ENCODE measurements at places on chromosomes 11 and 22. TPM values are rescaled to one million over a fixed set of nuclear protein-coding genes. Genes with fewer than 3 reads are reported as not detected.

- H3K27me3 ChIP-seq, result no peaks in the 10 kb centered on the region
- DNase-seq, result no peak
- H3K27ac ChIP-seq, result no peak overlapping the region
- no peak overlapping the region for H3K4me3 ChIP-seq
Measured at GRCh38 chr22:42901790-42902508, 44.9 kb upstream of the ARFGAP3 start.

GRCh38 chr22:29195964-29196666 is 9.6 kb upstream of the EMID1 start:
- no peaks in the 10 kb centered on the region for H3K4me1 ChIP-seq
- no peak for DNase-seq
- H3K27ac ChIP-seq, result no peak overlapping the region
- no peak overlapping the region for H3K4me3 ChIP-seq

DNA sequence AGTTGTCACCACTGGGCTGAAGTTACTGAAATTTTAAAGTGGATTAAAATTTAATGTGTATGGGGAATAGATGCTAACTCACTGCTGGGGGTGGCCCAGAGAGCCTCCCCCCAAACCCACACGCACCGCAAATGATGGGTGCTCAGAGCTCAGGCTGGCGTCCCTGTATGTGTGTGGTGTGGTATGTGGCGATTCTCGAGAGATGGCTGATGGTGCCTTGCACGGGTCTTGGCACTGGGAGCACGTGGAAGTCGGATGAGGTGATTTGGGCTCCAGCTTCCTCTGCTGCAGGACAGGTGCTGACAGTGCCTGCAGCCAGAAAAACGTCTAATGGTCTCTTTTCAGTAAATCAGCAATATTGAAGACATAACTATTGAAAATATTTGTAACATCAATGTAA is 1473.3 kb downstream of the TBC1D22A start:
- H3K36me3 ChIP-seq, result no peaks in the 10 kb centered on the region
- no peak for DNase-seq
- H3K4me1 ChIP-seq, result no peaks in the 10 kb centered on the region
- no peak overlapping the region for H3K27ac ChIP-seq

GRCh38 chr22:25070956-25071355 is 118.4 kb downstream of the KIAA1671 start:
- H3K4me1 ChIP-seq, result no peaks in the 10 kb centered on the region
- H3K4me3 ChIP-seq, result no peak overlapping the region
- H3K27me3 ChIP-seq, result no peaks in the 10 kb centered on the region
- H3K36me3 ChIP-seq, result no peaks in the 10 kb centered on the region
- peak; percentile 39 for DNase-seq

DNA sequence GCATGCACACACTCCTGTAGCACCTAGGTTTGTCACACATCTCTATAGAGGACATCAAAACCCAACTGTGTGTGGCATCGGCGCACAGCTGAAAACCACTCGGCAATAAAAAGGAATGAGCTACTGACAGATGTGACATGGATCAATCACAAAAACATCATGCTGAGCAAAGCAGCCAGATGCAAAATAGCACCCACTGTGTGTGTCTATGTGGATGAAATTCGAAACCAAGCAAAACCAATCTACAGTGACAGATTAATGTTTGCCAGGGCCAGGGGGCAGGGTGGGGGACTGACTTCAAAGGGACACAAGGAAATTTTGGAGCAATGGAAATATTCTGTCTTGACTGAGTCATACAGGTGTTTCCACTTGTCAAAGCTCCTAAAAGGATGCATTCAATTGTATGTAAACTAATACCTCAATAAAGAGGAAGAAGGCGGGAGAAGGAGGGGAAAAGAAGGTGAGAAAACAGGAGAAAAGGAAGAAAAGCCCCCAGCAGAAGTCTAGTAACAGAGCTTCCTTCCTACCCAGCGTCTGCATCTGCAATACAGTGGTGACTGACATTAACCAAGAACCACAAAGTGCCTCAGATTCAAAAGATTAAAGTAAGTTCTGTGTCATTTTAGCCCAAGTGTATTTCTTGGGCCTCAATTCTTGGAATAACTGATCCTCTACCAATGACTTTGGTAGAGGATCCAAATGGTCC is 49.8 kb downstream of the PACSIN2 start:
- H3K36me3 ChIP-seq, result peaks cover 2% of the 10 kb centered on the region
- DNase-seq, result no peak
- H3K4me3 ChIP-seq, result no peak overlapping the region
- no peak overlapping the region for H3K27ac ChIP-seq
- H3K27me3 ChIP-seq, result no peaks in the 10 kb centered on the region

PPP2R1B gene
- 20.8 TPM for total RNA-seq

DNA sequence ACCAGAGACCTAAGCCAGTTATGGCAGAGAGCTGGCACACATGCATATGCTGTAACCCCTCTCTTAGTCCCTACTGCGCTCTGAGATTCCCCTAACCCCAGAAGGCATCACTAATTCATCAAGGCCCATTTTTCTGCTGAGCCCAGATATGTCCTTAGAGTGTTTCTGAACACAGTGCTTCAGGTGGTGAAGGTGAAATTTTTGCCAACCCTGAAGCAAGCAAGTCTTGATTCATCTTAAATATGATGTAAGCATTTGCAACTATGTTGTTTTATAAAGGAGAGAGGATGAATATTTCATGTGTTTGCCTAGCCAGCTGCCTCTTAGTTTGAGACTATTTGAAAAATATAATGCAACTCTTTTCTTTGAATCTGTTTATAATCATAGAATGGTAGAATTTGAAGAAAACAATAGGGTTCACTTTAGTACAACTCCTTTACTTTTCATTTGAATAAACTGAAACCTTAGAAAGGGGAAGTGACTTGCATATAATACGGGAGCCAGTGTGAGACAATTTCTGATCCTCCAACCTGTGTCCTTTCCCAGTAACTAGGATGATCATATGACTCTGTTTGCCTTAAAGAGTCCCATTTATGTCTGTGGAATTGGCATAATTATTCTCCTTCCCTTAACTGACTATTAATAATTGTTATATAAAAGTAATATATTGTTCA is 194.3 kb upstream of the MTNR1B start:
- H3K27ac ChIP-seq, result no peak overlapping the region
- DNase-seq, result peak; percentile 18
- H3K4me1 ChIP-seq, result no peaks in the 10 kb centered on the region
- H3K27me3 ChIP-seq, result no peaks in the 10 kb centered on the region
- H3K4me3 ChIP-seq, result no peak overlapping the region
- H3K36me3 ChIP-seq, result no peaks in the 10 kb centered on the region

GRCh38 chr11:119315131-119316015 is 1.6 kb downstream of the MCAM start:
- peaks cover 2% of the 10 kb centered on the region for H3K36me3 ChIP-seq
- H3K27me3 ChIP-seq, result peaks cover 8% of the 10 kb centered on the region
- no peak overlapping the region for H3K27ac ChIP-seq
- H3K4me1 ChIP-seq, result peaks cover 12% of the 10 kb centered on the region
